Effector CD8-positive, alpha-beta T cell (primary cell): ENCODE measurements at places on chromosomes 3 and 15.
A peak's percentile ranks its signal among the peaks of the same experiment; 100 is the strongest.

- no peak for DNase-seq
Observed at GRCh38 chr15:80766275-80766674, 12.9 kb upstream of the CEMIP start.

GRCh38 chr15:70690491-70691276 is 72.7 kb downstream of the UACA start:
- DNase-seq = no peak

GRCh38 chr3:99503350-99503749 is 135.0 kb upstream of the COL8A1 start:
- no peak for DNase-seq

GRCh38 chr3:50381383-50381782 is 22.1 kb upstream of the TMEM115 start:
- DNase-seq = no peak

- no peak for DNase-seq
Observed at GRCh38 chr3:27708250-27708649, 13.9 kb downstream of the EOMES start.

- no peak for DNase-seq
Observed at GRCh38 chr3:187450431-187451190, 82.4 kb downstream of the RTP4 start.

- no peak for DNase-seq
Observed at GRCh38 chr3:10463533-10464434, 41.6 kb downstream of the ATP2B2 start.

DNA sequence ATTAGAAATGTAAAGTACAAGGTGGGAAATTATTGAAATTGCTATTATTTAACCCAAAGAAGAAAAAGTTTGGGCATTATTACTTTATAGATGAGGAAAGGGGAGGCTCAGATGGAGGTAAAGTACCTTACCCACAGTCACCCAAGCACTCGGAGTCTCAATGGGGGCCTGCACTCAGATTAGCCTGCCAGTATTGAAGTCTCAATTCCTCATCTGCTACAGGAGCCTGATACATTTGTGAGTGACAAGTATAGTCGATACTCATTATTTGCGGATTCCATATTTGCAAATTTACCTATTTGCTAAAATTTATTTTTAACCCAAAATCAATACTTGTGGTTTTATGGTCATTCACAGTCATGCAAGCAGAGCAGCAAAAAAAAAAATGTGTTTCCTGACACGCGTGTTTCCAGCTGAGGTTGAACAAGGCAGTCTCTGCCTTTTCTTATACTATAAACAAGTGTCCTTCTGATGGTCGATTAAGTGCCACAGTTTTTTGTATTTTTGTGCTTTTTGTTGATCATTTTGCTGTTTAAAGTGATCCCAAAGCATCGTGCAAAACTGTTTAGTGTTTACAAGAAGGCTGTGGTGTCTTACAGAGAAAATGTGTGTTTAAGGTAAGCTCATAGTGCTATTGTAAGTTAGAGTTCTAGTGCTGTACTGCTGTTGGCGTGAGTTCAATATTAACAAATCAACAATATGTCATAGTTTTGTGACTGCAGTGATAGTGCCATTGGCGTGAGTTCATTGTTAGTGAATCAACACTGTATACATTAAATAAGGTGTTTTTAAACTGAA is 48.0 kb downstream of the ARHGEF26 start:
- DNase-seq = no peak

- DNase-seq = no peak
Observed at GRCh38 chr3:117230924-117231323, 521.3 kb downstream of the TUSC7 start.

GRCh38 chr3:99506-99905 is 97.1 kb upstream of the CHL1 start:
- DNase-seq = no peak

DNA sequence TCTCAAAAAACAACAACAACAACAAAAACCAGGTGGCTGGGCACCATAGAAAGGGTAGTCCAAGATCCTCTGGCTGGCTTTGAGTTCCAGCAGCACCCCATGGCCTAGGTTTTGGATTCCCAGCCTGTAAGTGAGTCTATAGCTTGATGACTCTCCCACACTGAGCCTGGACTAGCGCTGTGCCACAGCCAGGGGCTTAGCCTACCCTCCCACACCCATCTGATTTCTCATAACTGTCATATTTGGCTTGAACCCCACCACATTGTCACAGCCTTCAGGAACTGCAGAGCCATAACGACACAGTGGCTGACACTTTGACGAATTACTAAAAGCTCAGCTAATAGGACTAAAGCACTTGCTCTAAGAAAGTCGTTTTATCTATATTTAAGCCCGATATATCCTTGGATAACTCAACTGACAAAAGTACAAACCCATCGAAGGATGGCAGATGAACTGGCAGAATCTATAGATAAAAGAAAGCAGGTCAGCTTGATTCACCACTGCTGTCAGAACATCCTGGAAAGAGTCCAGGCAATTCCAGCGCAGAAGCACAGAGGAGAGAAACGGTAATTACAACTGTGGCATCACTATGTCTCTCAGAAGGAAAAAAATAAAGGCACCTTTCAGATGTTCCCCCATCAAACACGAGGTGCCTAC is 62.1 kb downstream of the HOMER2 start:
- no peak for DNase-seq

GRCh38 chr3:42005401-42005800 is 43.5 kb upstream of the ULK4 start:
- no peak for DNase-seq

DNA sequence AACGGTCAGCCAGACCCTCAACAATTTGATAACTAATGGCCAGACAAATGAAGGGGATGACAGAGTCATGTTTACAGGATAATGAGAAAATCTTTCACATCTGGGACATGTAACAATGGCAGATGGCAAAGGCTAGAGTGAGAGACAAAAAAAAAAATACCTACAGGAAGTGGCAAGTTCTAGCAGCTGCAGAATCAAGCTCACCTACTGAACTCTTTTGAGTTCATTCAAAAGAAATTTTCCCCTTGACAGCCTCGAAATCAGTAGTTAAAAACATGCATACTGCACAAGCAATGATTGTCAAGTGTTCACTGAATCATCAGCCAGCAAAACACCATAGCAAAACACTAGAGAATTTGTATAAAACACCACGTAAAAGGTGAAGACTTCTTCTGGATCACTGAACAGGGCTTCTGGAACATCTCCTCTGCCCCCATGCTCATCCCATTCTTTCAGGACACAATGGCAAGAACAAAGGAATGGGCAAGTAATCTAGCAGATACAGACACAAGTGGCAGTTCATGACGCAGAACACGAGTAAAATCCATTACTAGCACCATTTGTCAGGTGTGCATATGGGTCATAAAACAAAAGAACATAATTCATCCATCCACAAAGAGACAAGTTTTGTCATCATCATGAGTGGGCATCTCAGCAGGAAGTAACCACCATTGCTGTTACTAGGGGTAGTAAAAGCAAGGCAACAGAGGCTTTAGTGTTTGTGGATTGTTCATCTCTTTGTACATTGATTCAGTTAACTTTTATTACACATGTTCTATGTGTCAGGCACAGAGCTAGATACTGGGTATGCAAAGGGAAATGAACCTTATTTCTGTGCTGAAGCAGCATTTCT is 13.8 kb upstream of the KCNMB2 start:
- DNase-seq = no peak

DNA sequence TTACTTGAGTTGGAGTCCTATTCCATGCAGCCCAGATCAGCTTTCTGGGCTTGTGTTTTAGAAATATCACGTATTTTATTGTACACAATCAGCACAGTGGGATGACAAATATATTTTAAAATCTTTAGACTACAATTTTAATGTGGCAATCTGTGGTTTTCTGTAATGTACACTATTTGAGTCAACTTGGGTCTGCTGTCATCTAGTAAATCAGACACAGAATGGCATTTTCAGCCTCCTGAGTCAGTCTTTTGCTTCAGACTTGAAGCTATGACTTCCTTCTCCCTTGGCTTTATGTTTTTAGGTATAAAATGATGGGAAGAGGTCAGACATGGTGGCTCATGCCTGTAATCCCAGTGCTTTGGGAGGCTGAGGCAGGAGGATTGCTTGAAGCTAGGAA is 232.1 kb downstream of the NECTIN3 start:
- no peak for DNase-seq

DNA sequence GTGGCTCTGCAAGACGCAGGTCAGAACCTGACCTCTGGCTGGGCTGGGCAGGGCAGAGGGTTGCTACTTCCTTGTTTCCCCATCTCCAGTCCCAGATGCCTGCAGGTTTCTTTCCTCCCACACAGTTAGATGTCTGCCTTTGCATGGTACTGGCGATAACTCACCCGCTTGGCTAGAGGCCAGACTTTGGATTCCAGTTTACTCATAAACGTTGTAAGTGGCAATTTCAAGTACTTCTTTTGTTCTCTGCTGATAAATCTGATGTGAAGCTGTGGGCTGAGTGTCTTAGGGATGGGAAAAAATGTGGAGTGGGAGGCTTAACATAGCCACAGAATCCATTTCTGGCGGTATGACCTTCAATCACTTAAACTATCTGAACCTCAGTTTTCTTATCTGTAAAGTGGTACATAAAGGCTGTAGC is 194.2 kb downstream of the EBLN2 start:
- no peak for DNase-seq

GRCh38 chr3:126380011-126380768 is 14.5 kb upstream of the CFAP100 start:
- DNase-seq = no peak

- peak; percentile 32 for DNase-seq
Observed at GRCh38 chr3:46276497-46277099, 34.3 kb downstream of the CCR3 start.

GRCh38 chr3:193828477-193828876 is 235.5 kb downstream of the OPA1 start:
- no peak for DNase-seq

DNA sequence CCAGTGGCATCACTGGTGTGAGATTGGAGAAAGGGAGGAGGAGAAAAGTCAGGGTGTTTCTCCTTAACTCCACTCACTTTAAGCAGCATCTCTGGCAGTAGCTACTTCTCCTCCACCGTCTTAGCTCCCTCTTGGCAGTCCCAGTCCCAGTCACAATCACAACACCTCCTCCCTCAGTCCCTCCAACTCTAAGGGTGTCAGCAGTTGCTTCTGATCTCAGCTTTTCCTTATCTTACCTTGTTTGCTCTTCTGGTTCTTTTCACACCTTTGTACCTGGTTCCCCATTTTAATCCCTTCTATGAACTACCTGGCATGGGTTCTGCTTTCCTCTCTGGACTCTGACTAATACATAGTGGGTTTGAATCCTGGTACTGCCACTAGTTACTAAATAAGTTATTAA is 188.3 kb upstream of the CTDSPL start:
- no peak for DNase-seq

GRCh38 chr3:115415246-115415996 is 207.9 kb upstream of the GAP43 start:
- DNase-seq = no peak

DNA sequence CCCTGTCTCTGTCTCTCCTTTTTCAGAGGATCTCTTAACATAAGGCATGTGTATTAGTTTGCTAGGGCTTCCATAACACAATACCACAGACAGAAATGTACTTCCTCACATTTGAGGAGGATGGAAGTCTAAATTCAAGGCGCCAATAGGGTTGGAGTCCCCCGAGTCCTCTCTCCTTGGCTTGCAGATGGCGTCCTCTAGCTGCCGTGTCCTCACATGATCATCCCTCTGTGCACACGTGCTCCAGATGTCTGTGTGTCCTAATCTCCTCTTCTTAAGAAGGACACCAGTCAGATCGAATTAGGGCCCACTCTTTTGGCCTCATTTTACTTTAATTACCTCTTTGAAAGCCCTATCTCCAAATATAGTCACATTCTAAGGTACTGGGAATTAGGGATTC is 23.0 kb upstream of the BFSP2 start:
- no peak for DNase-seq

- DNase-seq = no peak
Observed at GRCh38 chr3:66152336-66152735, 68.5 kb upstream of the SLC25A26 start.

DNA sequence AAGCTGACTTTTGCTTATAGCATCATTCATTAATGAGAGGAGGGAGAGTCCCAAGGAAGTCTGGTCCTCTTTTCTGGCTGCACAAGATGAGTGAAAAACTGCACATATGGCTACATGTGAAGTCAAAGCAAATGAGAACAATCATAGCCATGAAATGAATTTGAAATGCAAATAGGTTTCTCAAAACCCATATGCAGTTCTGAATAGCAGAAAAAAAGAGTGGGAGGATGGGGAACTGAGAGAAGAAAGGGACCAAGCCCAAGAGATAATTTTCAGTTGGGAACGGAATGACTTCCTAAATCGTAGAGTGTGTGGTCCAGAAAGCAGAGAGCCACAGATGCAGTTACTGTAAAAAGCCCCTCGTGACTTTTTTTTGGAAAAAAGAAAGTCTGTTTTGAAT is 66.3 kb downstream of the GTPBP8 start:
- no peak for DNase-seq

- DNase-seq = no peak
Observed at GRCh38 chr15:35491999-35492398, 54.0 kb downstream of the DPH6 start.

GRCh38 chr15:28944286-28944685 is 58.5 kb downstream of the APBA2 start:
- no peak for DNase-seq

DNA sequence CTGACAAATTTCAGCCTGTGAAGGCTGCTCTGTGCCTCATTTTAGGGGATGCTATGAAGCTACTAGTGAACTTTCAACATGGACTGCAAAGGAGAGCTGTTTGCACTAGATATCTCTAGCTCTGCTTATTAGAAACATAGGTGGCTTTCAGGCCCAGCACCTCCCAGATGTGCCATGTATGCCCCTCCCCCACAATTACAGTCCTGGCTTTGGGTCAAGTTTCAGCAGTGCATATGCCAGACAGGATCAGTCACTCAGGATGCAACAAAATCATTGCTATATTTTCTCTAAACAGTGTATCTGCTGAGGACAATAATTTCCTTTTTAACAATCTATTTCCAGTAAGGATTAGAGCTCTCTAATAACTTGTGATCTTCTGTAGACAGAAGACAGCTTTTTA is 178.8 kb upstream of the STAC start:
- no peak for DNase-seq

DNA sequence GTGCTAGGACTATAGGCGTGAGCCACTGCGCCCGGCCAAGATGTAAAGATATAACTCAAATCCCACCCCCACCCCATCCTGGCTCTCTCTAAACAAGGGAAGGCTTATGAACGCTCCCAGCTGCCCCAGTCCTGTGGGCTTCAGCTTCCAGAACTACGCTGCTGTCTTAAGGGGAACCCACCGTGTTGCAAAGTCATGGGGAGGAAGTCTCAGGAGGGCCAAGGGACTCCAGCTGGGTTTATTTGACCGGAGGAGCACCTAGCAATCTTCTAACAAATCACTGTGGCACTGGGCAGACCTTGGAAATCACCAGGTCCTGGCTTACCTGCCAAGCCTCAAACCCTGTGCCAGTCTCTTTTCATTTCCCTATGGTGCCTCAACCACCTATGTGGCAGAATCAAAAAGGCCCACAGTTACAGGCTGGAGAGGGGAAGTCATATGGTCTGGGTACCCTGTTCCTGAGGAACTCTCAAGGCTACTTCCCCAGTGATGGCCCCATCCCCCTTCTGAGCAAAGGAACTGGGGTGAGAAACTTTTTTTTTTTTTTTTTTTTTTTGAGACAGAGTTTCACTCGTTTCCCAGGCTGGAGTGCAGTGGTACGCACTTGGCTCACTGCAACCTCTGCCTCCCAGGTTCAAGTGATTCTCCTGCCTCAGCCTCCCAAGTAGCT is 83.4 kb downstream of the RBPMS2 start:
- DNase-seq = no peak

GRCh38 chr3:108605491-108605890 is 16.0 kb downstream of the DZIP3 start:
- DNase-seq = no peak

- DNase-seq = no peak
Observed at GRCh38 chr3:74626011-74626410, 11.6 kb upstream of the CNTN3 start.

- DNase-seq = no peak
Observed at GRCh38 chr3:65979731-65980130, 59.0 kb downstream of the MAGI1 start.
